HFF-Myc (cell line): ENCODE measurements at places on chromosomes 1 and 21.

GRCh38 chr1:89687254-89687653 is 54.3 kb downstream of the LRRC8C start:
- no peak for DNase-seq

DNA sequence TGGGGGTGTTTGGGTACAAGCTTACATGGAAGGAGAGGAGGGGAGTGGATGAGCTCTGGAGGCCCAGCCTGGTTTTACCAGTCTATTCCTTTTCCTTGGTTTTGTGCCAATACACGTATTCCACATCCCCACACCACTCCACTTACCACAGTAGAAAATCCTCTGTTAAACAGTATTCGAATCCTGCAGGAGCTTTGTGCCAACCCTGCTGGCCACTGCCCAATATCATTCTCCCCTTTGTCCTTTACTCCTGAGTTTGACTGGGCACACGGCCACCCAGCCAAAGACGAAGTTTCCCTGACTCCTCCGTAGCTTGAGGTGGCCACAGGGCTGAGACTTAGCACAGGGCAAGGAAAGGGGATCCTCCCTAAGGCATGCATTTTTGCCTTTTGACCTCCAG is 61.6 kb downstream of the TMCO4 start:
- DNase-seq = no peak

GRCh38 chr1:107443027-107443426 is 302.2 kb downstream of the NTNG1 start:
- no peak for DNase-seq

DNA sequence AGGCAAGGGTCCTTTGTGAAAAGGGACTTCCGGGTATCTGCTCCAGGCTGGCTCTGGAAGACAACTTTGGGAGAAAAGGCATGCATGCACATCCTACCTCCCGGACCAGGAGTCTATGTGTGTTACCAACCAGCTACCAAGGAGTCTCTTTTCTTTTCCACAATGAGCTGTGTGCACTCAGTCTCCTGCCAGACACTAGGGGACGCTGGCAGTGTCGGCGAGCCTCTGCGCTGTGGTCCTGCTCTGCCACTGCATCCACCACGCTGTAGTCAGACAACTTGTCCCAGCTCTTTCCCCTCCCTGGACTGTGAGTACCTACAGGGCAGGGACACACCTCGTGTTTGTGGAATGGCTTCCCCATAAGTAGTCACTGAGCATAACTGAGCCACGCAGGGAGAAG is 5.1 kb upstream of the SSR2 start:
- DNase-seq = no peak

DNA sequence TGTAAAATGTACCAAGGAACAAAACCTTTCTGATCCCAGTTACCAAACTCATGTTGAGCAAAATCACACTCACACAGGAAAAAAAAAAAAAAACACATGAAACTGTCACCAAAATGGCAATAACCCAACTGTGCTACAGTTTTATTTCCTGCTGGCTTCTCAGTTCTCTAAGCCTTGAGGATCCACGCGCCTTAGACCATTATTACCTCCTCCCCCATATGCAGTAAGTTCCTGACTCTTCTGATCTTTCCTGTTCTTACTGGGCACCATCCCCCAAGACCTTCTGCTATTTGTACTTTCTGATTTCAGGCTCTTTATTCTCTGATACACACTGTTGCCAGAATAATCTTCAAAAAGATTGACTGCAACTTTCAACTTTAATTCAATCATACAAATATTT is 79.6 kb downstream of the SLC45A1 start:
- no peak for DNase-seq

- DNase-seq = no peak
Observed at GRCh38 chr1:171917331-171917730, 76.0 kb downstream of the DNM3 start.

DNA sequence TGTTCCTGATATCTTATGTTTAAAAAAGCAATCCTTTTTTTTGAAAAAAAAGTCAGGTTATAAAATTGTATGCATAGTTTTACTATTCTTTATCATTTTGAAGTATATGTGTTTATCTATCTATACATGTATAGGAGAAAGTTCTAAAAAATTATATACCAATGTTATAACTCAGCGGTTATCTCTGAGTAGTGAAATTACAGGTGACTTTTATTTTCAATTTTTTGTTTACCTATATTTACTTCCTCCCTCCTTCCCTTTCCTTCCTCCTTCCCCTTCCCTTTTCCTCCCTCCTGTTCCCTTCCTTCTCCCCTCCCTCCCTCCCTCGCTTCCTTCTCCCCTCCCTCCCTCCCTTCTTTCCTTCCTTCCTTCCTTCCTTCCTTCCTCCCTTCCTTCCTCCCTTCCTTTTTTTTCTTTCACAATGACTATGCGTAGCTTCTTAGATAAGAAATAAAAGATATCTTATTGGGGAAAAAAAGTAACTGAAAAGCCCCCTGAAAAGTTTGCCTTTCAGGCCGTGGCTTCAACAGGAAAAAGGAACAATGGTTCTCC is 77.1 kb downstream of the ABCA4 start:
- no peak for DNase-seq

DNA sequence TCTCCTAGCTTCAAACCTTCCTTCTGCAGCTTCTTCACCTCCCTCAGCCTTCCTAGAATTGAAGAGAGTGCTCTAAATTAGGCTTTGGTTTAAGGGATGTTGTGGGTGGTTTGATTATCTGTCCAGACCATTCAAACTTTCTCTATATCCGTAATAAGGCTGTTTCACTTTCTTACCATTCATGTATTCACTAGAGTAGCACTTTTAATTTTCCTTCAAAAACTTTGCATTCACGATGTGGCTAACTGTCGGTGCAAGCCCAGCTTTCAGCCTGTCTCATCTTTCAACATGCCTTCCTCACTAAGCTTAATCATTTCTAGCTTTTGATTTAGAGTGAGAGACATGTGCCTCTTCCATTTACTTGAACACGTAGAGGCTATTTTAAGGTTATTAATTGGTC is 26.2 kb upstream of the DESI2 start:
- no peak for DNase-seq

DNA sequence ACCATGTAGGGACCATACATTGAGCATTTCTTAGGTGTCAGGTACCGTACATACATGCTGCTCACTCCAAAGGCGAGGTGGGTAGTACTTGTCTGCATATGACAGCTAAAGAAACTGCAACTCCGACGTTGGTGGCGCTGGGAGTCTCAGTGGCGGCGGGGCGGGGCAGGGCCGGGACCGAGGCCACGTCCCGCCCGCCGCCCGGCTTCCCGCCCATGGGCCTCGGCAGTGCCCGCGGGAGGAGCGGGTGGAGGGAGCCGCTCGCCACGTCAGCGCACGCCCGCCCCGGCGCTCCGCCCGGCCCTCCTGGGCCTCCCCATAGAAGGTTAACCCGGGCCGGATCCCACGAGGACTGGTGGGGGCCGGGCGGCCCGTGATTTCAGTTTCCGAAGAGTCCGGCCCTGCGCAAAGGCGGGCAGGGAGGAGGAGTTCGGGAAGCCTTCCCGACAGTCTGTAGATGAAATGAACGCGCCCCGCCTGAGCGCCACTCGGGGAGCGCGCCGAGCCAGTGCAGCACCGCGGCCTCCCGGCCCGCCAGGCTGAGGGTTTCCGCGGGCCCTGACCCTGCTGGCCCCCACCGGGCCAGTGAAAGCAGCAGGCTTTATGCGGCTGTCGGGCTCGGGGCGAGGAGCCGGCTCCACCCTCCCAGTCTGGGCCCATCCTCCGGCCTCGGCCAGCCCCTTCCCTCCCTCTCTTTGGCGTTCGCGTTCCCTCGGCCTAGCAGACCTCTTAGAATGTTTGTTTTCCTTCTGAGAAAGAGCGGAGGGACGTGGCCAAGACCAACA is 119.9 kb upstream of the JUN start:
- no peak for DNase-seq

DNA sequence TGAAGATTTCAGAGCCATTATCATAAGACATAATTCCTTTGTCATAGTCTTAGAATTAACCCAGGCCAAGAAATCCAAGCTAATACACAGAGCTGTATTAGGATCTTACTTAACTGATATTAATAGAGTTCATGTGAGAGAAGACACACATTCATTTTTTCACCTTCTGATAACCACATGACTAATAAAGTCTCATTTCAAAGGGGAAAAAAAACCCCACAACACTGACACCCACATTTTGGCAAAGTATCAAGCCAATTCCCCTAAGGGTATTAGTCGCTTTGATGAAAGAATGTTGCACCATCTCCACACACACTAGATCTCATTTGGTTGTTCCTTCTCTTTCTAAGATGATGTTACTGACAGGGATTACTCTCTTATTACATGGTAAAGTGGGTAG is 344.4 kb upstream of the ESRRG start:
- DNase-seq = no peak

GRCh38 chr1:183583466-183583865 is 6.8 kb downstream of the NCF2 start:
- DNase-seq = no peak

DNA sequence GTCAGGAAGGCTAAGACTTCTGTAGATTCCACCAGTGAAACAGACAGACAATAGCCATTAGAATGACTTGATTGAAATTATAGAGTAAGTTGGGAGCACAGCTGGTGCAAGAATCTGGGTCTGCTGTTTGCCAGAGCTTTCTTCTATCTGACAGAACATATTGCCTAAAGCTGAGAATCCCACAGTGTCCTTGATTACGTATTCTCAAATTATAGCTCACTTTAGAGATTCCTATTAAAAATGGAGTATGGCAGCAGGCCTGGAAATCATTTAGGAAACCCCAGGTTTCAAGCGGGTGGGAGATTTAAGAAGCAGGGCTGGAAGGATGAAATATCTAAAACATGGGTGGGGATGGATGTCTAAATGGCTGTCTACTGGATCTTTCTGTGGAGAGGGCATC is 639.7 kb upstream of the CXADR start:
- no peak for DNase-seq

DNA sequence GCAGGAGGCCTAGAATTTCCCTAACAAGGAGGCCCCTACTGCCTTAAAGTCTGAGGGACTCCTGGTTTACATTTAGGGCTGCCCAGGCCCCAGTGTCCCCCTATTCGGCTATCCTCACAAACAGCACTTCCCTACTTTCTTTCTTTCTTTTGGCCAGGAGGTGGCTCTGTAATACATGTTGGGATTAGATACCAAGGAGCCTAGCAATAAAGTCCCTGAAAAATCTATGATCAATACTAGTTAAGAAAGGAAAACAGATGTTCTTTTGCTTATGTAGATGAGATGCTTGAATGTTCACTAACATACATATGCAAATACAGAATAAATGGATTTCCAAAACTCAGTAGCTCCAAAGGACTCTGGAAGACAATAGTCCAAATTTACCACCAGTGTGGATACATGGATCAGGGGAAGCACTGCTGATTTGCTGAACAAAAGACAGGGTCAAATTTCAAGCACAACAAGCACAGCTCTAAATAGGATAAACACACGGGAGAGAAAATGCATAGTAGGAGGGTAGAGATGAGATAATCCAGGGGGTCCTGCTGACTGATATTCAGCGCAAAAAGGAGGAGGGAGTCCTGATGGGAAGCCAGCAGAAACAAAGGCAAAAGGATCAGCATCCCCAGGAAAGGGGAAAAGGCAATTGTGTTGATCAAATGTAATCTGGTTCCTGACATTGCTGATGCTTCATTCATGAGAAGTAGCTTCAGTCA is 240.0 kb downstream of the NUF2 start:
- DNase-seq = no peak

DNA sequence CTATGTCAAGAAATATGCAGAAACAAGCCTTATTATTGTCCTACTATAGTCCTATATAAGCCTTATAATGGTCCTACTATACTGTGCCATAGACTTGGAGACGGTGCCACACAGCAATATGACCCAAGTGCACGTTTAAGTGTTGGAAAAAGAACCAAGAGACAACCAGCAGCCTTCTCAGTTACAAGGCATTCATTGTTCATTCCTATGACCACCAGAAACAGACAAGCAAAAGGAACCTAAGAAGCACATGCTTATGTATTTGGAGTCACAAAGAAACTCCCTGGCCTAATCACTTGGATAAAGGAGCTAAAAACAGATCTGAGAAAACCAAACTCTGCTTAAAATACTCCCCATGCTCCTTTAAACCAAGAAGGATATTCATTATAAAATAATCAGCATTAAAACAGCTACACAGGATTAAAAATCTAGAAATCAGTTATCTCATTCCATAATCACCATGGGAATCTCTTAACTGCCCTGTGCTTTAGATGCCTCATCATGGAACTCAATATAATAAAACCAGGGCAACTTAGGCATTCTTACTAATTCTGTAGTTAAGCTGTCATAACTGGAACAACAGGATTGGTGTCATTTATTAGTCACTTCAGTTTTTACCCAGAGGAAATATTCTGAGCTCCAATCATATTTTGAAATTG is 7.0 kb downstream of the COLGALT2 start:
- no peak for DNase-seq

- DNase-seq = no peak
Observed at GRCh38 chr21:16587681-16588375, 858.0 kb downstream of the USP25 start.

DNA sequence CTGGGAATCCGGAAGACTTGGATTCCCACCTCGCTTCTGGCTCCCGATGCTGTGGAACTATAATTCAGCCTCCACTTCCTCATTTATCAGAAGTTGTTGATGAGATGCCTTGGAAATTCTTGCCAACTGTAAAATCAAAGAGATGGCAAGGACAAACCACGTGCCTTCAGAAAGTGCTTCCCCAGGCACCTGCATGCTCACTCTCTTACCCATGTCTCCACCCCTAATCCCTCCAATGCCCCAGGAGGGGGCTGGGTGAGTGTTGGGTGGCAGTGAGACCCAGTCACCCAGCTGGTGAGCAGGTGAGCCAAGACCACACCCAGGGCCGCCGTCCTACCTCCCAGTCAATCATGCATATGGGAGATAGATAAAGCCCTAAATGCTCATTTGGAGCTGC is 160.8 kb downstream of the PSMG1 start:
- DNase-seq = no peak

DNA sequence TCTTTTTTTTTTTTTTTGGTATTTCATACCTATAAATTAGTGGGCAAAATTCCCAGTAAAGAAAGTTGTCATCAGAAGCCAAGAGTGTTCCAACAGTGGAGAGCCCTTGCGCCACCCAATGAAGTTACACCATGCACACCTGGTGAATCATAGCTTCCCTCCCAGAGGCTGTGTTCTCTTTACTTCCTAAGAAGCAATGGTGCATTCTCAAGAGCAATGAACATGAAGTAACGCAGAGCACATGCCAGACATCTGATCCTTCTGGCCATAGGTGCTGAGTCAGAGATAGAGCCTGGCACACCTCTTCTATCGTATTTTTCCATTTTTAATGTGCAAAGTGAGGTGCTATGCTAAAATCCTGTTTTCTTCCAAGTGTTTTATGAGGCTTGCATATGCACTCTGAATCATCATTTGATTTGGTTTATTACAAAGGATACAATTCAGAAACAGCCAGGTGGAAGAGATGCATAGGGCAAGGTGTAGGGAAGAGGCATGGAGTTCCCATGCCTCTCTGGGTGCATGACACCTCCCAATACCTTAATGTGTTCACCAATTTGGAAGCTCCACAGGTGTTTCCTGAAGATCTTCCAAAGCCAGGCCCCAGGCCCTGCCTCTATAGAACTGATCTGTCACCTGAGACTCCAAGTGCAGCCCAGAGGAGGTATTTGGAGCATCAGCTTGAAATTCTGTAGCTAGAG is 408.0 kb downstream of the SIPA1L2 start:
- peak; percentile 37 for DNase-seq

- no peak for DNase-seq
Observed at GRCh38 chr21:31337086-31337485, 7.0 kb downstream of the TIAM1 start.
